ENCODE measurements at places on chromosomes 1 and 21.

DNA sequence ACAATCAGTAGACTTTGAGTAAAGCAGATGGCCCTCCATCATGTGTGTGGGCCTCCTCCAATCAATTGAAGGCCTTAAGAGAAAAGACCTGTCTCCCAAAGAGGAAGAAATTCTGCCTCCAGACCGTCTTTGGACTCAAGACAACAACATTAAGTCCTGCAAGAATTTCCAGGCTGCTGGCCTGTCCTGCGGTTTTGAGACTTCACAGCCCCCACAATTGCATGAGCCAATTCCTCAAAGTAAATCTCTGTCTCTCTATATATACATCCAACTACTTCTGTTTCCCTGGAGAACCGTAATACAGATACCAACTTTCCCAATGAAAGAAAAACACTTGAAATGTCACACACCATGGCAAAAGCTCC lies 16.4 kb downstream of the REG4 start:
- peak; percentile 90 for DNase-seq

GRCh38 chr1:245858022-245858721 lies 648.9 kb downstream of the SMYD3 start:
- DNase-seq = no peak

GRCh38 chr1:10973552-10973951 lies 38.9 kb upstream of the TARDBP start:
- DNase-seq = peak; percentile 88

- DNase-seq = no peak
Measured at GRCh38 chr1:2595812-2596529, 9.4 kb downstream of the PRXL2B start.

DNA sequence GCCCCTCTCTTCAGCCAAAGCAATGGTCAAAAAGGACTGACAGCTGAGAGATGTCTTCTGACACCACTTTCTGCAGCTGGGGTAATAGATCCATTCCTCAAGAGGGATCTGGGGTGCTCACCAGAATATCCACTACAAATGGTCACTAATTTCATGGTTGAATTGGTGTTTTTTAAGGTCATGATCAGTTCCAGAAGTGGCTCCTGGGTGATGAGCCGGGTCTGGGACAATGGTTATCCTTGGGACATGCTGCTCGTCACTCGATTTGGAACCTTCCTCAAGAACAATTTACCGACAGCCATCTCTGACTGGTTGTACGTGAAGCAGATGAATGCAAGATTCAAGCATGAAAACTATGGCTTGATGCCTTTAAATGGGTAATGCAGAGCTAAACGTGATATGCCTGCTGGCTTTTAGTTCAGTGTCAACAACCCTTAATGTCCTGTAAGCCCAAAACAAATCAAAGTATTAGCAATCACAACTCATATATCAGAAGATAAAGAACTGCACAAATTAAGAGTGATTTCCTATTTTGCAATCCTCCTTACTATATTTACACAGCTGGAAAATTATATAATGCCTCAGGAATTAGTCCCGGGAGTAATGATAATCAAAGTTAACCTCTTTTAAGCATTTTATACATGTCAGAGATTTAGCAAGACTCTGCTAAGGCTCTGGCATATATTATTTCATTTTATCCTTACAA lies 20.1 kb downstream of the FMO3 start:
- DNase-seq = peak; percentile 62

DNA sequence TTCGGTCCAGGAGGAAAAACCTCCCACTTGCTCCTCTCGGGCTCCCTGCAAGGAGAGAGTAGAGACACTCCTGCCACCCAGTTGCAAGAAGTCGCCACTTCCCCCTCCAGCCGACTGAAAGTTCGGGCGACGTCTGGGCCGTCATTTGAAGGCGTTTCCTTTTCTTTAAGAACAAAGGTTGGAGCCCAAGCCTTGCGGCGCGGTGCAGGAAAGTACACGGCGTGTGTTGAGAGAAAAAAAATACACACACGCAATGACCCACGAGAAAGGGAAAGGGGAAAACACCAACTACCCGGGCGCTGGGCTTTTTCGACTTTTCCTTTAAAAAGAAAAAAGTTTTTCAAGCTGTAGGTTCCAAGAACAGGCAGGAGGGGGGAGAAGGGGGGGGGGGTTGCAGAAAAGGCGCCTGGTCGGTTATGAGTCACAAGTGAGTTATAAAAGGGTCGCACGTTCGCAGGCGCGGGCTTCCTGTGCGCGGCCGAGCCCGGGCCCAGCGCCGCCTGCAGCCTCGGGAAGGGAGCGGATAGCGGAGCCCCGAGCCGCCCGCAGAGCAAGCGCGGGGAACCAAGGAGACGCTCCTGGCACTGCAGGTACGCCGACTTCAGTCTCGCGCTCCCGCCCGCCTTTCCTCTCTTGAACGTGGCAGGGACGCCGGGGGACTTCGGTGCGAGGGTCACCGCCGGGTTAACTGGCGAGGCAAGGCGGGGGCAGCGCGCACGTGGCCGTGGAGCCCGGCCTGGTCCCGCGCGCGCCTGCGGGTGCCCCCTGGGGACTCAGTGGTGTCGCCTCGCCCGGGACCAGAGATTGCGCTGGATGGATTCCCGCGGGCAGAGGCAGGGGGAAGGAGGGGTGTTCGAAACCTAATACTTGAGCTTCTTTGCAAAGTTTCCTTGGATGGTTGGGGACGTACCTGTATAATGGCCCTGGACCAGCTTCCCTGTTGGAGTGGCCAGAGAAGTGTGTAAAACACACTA lies 45.3 kb downstream of the MRPL39 start:
- peak; percentile 76 for DNase-seq

- DNase-seq = no peak
Measured at GRCh38 chr1:96989302-96989701, 267.7 kb downstream of the PTBP2 start.

DNA sequence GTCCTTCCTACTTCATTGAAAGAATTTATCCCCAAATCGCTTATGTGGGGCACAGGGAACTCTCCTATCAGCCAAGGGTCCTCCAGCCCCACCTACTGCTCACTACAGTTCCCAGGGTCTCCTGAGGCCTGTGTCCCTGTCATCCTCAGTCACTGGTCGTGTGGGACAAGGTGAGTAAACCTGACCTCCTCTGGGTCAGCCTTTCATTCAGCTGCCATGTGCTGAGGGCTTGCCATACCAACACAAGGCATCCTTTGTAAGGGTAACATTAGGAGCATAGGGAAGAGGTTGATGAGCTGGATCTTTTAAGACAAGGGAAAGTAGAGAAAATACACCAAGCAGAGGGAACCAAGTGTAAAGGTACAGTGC lies 11.2 kb upstream of the SNAPIN start:
- DNase-seq = no peak

GRCh38 chr1:39124282-39124681 lies 80.2 kb upstream of the MACF1 start:
- no peak for DNase-seq

- DNase-seq = no peak
Measured at GRCh38 chr1:18929686-18930085, 26.8 kb downstream of the IFFO2 start.

GRCh38 chr21:42215942-42216725 lies 2.8 kb upstream of the ABCG1 start:
- no peak for DNase-seq

- DNase-seq = no peak
Measured at GRCh38 chr21:28464095-28464494, 528.6 kb downstream of the LTN1 start.

GRCh38 chr1:84442256-84442655 lies 36.8 kb upstream of the RPF1 start:
- peak; percentile 60 for DNase-seq
